Activated CD4-positive, alpha-beta memory T cell treated with anti-CD3 and anti-CD28 coated beads, Interleukin-2, amount 10 ng/mL, durations not matched to agents 7 days and 5 days (primary cell): ENCODE measurements at places on chromosomes 13 and 19. TPM values are rescaled to one million over a fixed set of nuclear protein-coding genes. Genes with fewer than 3 reads are reported as not detected.

The FUT3 gene
- not detected for total RNA-seq

The KASH5 gene
- total RNA-seq = 0.81 TPM

DNA sequence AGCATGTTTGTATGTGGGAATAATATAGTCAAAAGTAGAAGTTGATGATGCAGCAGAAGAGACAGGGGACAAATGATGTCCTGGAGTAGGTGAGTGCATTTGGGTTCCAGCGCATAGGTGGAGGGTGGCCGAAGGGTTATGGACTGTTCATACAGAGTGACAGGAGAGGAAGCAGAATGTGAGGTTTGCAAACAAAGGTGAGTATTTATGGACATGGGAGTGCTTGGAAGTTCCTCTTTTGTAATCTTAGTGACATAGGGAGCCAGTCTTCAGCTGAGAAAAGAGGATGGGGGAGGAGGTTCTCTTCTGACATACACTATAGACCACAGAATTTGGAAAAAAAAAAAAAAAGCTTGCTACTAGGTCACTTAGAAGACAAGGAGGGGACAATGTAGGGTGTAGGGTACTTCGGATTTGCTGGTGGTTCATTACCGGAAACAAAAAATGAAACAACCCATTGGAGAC lies 331.6 kb downstream of the DLEU7 start:
- DNase-seq = no peak

DNA sequence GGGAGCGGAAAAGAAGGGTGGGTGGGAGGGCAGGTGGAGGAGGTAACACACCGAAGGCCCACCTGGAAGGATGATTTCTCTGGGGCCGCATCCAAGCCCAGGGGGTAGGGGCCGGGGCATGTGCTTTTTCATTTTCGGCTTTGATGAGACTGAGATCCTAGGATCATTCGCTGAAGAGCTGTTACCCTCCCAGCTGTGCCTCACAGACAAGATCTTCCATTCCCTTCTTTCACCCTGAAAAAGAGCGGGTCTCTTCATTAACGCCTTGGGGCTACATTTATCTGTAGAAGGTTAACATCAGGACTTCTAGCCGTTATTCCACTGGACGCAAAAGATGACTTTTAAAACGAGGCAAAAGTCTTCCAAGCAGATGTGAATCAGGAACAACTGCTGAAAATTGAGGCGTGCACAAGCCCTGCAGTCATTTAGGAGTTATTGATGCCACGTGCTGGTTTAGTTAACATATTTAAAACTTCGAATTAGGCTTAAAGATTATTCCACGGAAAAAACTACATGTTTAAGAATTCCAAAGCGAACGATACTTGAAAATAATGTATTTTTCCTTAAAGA lies 1.1 kb downstream of the LMO7 start:
- DNase-seq = no peak
